ENCODE measurements at places on chromosomes 1 and 21. TPM values are rescaled to one million over a fixed set of nuclear protein-coding genes. Genes with fewer than 3 reads are reported as not detected.
A peak's percentile ranks its signal among the peaks of the same experiment; 100 is the strongest.

The TNFAIP8L2 gene
- 0.74 TPM for total RNA-seq

GRCh38 chr1:246930830-246931548, 759 bp downstream of the AHCTF1 start:
- H3K27ac ChIP-seq: peak overlapping the region; percentile 76
- peak overlapping the region; percentile 94 for H3K4me3 ChIP-seq
- no peaks in the 10 kb centered on the region for H3K27me3 ChIP-seq
- peaks cover 16% of the 10 kb centered on the region for H3K36me3 ChIP-seq
- peak; percentile 22 for DNase-seq

DNA sequence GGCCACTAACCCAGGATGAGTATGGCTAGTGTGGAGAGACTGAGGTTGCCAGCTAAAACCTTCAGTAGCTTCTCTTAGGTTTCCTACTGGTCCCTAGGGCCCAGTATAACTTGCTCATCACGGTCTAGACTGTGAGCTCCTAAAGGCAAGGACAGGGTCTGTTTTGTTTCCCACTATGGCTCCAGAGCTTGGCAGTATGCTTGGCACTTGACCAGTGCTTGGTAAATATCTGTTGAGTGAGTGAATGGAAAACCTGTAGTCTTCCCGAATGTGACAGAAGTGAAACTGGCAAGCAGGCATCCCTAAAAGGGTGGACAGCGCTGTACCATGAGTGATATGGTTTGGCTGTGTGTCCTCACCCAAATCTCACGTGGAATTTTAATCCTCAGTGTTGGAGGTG, 13.1 kb upstream of the PARS2 start:
- H3K36me3 ChIP-seq: peaks cover 8% of the 10 kb centered on the region
- H3K4me1 ChIP-seq: no peaks in the 10 kb centered on the region
- DNase-seq: no peak
- no peak overlapping the region for H3K27ac ChIP-seq
- H3K4me3 ChIP-seq: no peak overlapping the region
- H3K27me3 ChIP-seq: no peaks in the 10 kb centered on the region

DNA sequence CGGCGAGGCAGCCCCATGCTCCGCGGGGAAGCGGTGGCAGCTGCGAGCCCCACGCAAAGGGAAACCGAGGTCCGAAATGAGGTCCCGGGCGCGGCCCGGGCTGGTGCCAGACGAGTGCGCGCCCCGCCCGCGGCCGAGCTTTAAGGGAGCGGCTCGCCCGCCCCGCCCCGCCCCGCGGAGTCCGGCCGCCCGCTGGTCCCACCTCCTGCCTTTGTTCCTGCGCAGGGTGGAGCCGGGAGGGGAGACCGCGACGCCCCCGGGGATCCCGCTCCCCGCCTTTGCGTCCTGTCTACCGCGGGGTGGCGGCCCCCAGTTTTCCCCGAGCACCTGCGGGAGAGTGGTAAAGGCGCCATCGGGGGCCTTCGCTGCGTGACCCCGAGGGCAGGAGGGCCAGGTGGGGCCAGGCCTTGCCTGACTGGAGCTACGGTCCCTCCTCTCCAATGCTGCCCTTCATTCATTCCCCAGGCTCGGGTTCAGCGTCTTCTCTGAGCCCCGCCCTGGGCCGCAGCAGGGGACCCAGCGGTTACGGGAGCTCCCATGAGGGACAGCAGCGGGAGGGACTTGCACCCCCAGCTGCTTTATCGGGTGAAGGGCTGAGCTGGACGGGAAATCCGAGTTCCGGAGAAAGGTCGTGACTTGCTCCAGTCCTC, at the start of gene HES2:
Gene HES2, minus strand, starts transcription at position 116 of the 650 bp plus-strand sequence. Its CDS starts 99 bp downstream, at position 17.
- peaks cover 44% of the 10 kb centered on the region for H3K4me1 ChIP-seq
- peak within 1 kb of the TSS; percentile 24 for H3K4me3 ChIP-seq
- H3K36me3 ChIP-seq: no peaks in the 10 kb centered on the region
- H3K27ac ChIP-seq: no peak within 1 kb of the TSS
- peaks cover 74% of the 10 kb centered on the region for H3K27me3 ChIP-seq
- DNase-seq: no peak

GRCh38 chr1:174077749-174078490, 55.8 kb upstream of the RC3H1 start:
- H3K36me3 ChIP-seq: no peaks in the 10 kb centered on the region
- no peak overlapping the region for H3K27ac ChIP-seq
- no peaks in the 10 kb centered on the region for H3K4me1 ChIP-seq

DNA sequence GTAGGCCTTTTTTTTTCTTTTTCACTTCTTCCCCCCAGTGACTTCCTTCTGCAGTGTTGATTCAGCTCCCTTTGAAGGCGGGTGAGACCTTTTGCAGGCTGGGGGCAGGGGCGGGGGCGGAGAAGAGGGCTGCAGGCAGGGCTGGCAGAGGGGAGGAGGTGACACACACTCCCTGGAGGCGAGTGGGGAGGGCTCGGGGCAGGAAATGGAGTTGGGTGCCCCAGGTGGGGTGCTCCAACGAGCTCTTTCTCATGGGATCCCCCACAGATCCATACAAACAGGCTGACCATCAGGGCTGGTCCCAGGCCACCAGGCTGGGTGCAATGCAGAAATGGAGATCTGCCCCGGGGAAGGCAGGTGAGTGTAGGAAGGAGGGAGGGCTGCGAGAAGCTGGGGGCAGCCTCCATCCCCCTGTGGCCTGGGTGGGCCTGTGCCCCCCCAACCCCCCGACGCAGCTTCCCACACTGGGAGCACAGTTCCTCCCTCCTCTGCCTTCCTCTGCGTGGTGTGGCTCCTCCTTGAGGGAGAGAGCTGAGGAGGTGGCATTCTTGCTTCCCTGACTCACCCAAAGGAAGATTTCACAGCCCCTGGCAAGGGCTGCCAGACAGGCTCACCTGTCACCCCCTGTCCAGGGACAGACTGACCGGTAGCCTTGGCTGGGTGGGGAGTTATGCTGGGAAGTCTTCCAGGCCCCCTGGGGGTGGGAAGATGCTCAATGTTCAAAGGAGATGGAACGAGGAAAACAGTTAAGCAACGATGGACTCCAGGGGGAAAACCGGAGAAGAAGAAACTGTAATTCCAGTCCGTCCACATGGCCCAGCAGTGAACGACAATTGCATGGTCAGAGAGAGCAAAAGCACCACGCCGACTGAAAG, 7.1 kb upstream of the ITGB2 start:
- peak overlapping the region; percentile 83 for H3K4me3 ChIP-seq
- H3K4me1 ChIP-seq: peaks cover 85% of the 10 kb centered on the region
- no peaks in the 10 kb centered on the region for H3K36me3 ChIP-seq
- H3K27ac ChIP-seq: peak overlapping the region; percentile 79
- no peaks in the 10 kb centered on the region for H3K27me3 ChIP-seq
- DNase-seq: peak; percentile 65

Measured in CD4-positive, alpha-beta T cell (primary cell).